ENCODE measurements at places on chromosomes 7 and 10. TPM values are rescaled to one million over a fixed set of nuclear protein-coding genes. Genes with fewer than 3 reads are reported as not detected.

SH2D4B gene
- under 0.01 TPM for total RNA-seq

ZNF736 gene
- total RNA-seq, result 10.6 TPM

DDC gene
- not detected for total RNA-seq

PHKG1 gene
- total RNA-seq, result 0.50 TPM

NRCAM gene
- total RNA-seq, result 49.5 TPM

HOXA13 gene
- not detected for total RNA-seq

OPN1SW gene
- total RNA-seq, result not detected

FLNC gene
- total RNA-seq, result 1.0 TPM

KLF14 gene
- not detected for total RNA-seq

TMEM229A gene
- total RNA-seq, result not detected

Data from nasal cavity respiratory epithelium epithelial cell of viscerocranial mucosa (primary cell).